Hematopoietic multipotent progenitor cell (in vitro differentiated cells): ENCODE measurements at places on chromosomes 2 and 18.

DNA sequence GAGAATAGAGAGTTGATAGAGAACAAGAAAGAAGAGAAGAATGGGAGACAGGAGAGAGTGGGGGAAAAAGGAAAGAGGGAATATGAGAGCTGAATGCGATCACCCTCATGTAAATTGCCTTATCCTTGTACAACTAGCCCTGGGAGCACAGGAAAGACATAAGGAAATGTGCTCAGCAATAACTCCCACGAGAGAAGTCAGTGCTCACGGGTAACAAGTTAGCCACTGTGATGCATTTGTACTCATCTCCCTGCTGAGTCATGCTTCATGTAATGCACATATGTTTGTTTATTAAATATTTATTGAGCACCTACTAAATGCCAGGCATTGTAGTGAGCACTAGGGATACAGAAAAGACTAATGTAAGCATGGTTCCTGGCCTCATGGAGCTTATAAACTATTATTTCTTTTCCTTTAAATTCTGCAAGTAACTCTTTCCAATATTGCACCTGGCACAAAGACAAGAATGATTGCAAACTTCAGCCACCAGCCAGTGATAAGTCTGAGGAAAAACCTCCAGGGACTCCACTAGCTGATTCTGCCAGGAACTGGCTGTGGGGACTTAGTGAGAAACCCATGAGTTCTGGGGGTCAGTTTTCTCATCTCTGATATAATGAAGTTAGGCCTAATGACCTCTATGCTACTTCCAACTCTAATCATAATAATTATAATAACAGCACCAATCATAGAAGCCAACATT, 124.1 kb downstream of the LNPK start:
- no peak for DNase-seq

GRCh38 chr2:17387591-17387990, 130.6 kb downstream of the RAD51AP2 start:
- no peak for DNase-seq

- no peak for DNase-seq
Observed at GRCh38 chr18:35143622-35144596, 96.9 kb upstream of the ZNF397 start.

DNA sequence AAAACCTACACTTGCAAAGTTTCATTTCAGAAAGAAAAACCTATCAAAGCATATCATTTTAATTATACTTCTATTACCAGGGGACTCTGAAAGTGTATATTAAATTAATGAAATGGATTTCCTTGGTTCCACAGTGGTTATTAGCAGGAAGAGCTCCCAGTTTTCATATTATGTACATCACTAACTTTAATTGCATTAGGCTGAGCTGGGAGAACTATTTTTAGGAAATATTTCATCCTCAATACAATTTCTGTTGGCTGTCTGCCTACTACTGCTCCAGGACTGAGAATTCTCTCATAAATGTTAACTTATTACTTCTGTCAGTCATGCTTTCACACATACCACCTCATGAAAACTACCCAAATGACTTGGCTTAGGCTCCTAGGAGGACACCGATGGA, 301.4 kb downstream of the CMPK2 start:
- no peak for DNase-seq
